Tibial artery (tissue), 4 donors: ENCODE measurements at places on chromosomes 7 and 10.

- DNase-seq = no peak
Measured at GRCh38 chr7:64793106-64793755, 997 bp upstream of the ZNF138 start.

DNA sequence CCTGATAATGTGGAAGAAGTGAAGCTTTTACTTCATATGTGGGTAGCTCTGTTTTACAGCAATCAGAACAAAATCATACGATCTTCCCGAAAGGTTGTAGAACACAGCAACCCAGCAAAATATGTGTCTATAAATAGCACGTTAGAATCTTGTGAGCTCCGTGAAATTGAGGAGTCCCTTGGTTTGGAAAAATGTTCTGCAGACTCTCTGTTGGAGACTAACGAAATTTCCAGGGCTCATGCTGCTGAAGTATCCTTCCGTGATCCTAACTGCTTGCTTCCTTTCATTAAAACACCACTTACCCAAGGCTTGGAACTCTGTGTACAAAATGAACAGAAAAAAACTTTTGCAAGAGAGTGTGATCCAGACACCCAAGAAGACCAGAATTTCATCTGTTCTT, 57.5 kb downstream of the TASOR2 start:
- DNase-seq = no peak

DNA sequence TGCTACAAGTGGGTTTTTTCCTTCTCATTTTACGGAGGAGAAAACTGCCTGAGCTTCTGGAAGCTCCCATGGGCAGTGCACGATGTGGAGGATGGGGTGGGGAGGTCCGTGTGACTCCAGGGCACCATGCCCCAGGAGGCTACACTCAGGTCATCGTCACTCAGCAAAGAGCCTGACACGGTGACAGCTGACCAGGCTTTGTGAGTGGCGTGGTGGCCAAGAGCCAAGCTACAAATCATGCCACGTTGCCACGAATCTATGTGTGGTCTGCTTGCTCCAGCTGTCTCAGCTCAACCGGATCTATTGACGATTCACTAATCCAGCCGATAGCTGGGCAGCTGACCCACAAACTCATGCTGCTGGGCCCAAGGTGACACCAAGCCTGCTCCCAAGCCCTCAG, 27.6 kb upstream of the C10orf71 start:
- no peak for DNase-seq

- DNase-seq = no peak
Measured at GRCh38 chr10:101761226-101761625, 14.7 kb downstream of the FGF8 start.

DNA sequence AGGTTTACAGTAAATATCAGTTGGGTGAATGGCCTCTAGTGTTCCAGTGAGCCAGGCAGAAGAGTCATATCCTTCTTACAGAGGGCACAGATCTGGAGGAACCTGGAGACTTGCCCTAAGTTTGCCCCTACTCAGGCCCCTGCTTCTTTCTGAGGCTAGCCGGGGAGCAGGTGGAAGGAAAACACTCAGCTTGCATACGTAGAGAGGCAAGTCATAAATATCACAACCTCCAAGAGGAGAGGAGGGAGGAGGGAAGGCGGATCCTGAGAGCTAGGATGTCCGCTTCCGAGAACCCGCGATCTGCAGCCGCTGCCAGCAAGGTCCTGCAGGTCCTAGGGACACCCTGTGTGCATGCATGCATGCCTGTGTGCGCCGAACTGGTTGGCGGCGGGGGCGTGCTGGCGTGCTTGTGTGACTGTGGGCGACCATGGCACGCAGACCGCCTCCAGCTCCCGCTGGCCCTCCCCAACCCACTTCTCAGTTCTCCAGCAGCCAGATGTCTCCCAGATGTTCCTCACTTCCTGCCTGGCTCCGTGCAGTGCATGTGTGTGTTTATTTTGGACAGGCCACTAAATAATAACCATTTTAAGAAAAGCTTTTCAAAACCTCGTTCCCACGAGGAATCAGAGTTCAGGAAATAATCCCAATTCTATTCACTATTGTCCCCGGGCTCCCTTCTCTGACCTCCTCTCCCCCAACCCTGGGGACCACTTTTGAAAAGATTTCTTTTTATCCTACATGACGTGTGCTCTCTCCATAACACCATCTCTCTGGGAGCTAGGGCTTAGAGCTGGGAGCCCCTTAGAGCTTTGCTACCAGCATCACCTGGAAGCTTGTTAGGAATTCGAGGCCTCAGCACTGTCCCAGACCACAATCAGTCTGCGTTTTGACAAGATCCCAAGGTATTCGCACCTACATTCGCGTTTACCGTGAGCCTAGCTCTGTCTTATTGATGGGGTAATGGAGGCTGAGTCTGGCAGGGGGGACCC, 32.4 kb downstream of the UNC5B start:
- DNase-seq = peak; percentile 60

DNA sequence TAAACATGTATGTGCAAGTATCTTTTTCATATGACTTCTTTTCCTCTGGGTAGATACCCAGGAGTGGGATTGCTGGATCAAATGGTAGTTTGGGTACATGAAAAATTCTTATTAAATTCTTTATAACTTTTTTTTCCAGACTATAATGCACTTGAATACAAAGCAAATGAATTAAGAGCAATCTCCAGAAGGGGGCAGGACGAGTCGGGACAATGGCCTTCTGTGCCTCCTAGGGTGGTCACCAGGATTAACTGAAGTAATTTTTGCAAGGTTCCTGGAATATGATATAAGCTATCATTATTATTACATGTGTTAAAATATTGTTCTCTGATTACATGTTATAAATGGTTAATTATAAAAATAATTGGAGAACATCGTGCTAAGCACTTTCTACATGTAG, 127.2 kb downstream of the PPP1R17 start:
- no peak for DNase-seq

GRCh38 chr10:102642736-102643335, 1.4 kb upstream of the TRIM8 start:
- DNase-seq = peak; percentile 86

DNA sequence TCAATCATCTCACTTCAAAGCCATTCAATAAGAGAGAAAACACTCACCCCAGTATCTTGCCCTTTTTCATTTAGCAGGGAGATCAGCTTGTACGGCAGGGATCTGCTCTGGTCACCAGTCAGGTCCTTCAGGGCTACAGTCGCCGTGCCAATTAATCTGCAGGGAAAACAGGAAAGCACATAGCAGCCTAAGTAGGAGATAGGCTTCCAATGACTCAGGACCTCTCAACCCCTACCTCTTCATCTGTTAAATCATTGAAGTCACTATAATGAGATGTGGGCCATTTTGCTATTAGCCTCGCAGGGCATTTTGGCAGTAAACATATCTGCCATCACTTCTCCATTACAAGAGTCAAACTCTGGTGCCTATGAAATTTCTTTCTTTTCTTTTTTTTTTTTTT, 50.8 kb downstream of the MYOF start:
- no peak for DNase-seq

DNA sequence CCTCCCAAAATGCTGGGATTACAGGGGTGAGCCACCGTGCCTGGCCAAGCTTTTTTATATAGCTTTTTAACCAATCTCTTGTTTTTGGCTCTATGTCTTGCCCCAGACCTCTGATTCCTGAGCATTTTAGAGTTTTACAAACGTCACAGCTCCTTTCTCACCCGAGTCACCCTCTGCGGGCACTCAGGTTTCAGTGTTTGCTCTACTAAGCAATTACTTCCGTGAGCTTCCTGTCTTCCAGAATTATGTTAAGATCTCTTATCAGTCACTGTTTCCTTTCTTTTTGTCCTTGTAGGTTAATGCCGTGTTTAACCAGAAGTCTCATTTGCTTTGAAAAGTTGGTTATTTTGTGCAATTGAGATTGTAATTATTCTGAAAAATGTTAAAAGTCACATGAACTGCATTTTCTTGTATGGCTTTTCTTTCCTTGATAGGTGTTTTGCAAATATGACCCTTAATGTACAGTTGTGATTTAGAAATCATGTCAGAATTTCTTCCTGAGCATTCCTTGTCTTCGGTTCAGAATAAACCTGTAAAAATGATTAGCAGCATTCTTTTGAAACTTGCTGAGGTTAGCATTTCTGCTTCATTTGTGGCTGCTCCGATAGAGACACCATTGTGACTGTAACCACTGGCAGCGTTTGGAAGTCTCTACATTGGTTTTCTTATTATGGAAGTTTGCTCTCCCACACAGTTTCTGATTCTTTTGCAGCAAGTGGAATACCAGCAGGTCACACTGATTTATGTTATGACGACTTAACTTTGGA, 4.5 kb upstream of the HKDC1 start:
- DNase-seq = no peak

GRCh38 chr10:108052981-108053380, 888.5 kb upstream of the SORCS1 start:
- no peak for DNase-seq

- peak; percentile 68 for DNase-seq
Measured at GRCh38 chr10:114821915-114822443, 399 bp downstream of the FHIP2A start.
